ENCODE measurements at places on chromosomes 1 and 21. TPM values are rescaled to one million over a fixed set of nuclear protein-coding genes. Genes with fewer than 3 reads are reported as not detected.
A peak's percentile ranks its signal among the peaks of the same experiment; 100 is the strongest.

- DNase-seq, result no peak
These were observed 103.0 kb downstream of the SSBP3 start for GRCh38 chr1:54302951-54303843.

DNA sequence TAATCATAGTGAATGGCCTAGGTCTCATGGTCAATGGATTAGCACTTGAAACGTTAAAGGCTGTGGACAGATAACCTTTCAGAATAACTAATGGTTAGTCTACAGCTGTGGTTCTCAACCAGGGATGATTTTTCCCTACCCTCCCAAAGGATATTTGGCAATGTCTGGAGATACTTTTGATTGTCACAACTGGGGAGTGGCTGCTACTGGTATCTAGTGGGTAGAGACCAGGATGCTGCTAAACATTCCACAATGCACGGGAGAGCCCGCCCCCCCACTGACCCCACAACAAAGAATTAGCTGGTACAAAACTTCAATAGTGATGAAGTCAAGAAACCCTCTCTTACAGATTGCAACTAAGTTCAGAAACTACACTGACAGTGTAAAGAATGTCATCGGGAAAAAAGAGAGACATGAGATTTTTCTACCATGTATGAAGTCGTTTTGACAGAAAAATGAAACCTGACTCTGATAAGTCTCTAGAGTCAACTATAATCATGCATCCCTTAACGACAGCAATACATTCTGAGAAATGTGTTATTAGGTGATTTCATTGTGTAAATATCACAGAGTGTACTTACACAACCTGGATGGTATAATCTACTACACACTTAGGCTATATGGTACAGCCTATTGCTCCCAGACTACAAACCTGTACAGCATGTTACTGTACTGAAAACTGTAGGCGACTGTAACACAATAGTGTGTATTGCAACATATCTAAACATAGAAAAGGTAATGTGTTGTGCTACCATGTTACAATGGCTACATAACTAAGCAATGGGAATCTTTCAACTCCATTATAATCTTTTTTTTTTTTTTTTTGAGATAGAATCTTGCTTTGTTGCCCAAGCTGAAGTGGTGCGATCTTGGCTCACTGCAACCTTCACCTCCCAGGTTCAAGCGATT is 49.7 kb upstream of the PRDX6 start:
- DNase-seq, result no peak

- peak; percentile 10 for DNase-seq
These were observed 135.1 kb upstream of the PTGFR start for GRCh38 chr1:78355656-78356055.

- DNase-seq, result no peak
These were observed 82.9 kb downstream of the ARID4B start for GRCh38 chr1:235244974-235245592.

DNA sequence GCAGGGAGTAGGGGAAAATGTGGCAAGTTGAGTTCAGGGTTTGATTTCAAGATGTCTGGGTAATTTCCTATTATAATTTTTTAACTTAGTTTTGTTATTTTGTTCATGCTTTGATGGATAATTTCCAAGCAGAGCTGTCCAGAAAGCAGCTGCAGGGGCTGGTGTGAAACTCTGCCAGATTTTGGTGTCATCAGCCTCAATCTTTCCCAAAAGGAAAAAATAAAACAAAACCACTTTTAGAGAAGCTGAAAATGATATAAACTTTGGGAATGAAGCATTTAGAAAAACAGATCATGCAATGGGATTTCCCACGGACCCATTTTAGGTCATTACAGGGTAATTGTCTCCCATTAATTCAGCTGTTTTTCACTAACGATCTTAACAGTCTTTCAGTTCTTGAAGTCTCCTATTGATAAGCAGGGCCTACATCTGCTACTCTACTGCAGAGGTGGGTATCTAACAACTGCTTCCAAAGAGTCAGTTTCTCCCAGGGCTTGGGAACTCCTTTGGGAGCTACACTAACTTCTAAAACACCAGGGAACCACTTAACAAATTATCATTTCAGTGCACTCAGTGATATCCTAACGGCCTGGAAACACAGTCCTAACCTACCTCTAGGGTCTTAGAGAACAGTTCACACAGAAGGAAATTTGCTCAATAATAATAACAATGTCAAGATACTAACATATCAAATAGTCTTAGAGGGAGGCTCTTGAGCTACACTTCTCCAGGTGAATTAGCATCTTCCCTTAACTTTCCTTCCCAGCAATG is 12.3 kb downstream of the ZNF436 start:
- no peak for DNase-seq

GRCh38 chr1:57424231-57425027 is 569 bp upstream of the DAB1 start:
- peak; percentile 20 for DNase-seq

The ST6GALNAC5 gene
- 0.19 TPM for total RNA-seq

The LPAR3 gene
- 0.91 TPM for total RNA-seq
